Jurkat, Clone E6-1 (cell line): ENCODE measurements at places on chromosomes 5 and 9.

DNA sequence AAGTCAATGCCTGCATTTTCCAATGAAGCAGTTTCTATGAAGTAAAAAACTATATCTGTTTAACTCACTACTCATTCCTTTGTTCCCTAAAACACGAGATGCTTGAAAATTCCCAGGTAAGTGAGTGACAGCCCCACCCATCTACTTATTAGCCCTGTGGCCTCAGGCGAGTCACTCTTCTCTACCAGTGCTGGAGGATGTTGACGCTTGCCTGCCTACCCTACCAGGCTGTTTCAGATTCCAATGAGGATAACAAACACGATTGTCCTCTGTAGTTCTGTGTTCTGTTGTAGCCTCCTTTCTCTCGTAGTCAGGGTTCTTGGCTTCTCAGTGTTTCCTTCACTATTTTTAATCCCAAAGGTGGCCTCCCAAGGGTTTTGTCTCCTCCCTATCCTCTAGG lies 388.8 kb downstream of the KDM4C start:
- DNase-seq, result no peak

DNA sequence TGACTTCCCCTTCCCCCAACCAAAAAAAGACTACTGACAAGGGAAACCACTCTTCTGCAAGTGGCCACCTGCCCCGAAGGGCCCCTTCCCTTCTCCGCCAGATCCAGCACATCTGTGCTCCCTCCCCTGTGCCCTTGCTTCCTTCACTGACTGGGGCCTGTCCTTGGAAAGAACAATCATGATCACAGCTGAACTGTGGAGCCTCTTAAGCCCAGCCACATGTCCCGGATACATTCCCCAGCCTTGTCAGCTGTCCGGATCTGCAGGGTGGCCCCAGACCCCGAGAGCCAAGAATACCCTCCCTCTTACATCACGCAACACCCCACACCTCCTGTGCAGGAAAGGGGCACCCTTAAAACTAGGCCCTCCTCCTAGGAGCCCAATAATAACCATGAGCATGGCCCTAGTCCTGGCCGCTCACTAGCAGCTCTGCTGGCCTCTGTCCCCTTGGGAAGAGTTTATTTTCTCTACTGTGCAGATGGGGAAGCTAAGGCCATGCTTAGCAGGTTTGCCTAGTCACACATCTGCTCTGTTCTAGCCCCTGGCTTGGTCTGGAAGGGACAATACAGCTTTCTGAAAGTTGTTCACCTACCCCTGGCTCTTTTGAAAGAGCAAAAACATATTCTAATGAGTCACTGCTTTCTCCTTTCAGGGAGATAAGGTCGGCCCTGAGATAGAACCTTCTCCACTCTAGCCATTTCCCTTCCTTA lies 3.8 kb downstream of the SPRY4 start:
- DNase-seq, result peak; percentile 50

DNA sequence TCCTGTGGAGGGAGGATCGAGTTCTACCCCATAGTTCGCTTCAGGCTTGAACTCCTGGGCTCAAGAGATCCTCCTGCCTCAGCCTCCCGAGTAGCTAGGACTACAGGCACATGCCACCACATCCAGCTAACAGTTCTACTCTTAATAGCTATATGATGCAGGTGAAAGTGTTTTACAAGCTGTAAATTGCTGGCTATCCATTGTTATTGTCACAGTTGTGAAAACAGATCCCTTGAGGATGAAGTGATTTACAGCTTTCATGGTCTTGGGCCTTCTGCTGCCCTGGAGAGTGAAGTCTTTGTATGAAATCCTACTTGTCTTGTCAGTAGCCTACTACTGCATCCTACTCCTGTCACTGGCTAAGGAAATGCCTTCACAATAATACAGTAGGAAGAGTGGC lies 48.0 kb downstream of the GRAMD2B start:
- DNase-seq, result no peak

DNA sequence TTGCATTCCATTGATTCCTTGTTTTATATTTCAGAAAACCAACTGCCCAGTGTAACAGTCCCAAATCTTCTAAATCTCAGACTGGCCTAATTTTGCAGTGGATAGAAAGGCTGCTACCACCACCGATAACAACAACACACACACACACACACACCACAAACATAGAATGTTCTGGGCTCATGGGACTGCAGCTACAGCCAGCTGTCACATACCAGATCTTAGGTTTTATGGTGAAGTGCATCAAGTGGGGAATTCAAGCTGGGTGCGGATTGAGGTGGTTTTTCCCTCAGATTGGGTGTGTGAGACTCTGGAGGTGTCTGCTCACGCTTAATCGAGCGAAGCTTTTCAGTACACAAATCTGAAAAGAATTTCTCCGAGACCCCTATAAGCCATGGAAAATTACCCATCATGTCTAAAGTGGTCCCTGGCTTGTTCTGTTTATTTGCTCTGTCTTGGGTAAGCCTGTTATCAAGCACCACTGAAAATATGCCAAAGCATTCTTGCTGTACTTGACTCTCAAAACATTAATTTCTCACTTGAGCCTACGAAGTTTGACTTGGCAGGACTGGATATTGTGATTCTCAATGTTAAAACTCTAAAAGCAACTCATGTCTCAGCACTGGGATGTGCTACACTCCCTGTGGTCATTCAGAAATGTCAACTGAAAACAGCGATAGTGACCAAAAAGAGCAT lies 71.1 kb downstream of the ALDH7A1 start:
- no peak for DNase-seq

- DNase-seq, result no peak
These were observed 156.1 kb upstream of the ANKRD55 start for GRCh38 chr5:56389261-56389660.

GRCh38 chr9:134014946-134015345 lies 10.3 kb upstream of the BRD3OS start:
- DNase-seq, result no peak

- no peak for DNase-seq
These were observed 930 bp downstream of the PRLR start for GRCh38 chr5:35229076-35230037.

- DNase-seq, result no peak
These were observed 187.3 kb downstream of the EFNA5 start for GRCh38 chr5:107483231-107484024.

DNA sequence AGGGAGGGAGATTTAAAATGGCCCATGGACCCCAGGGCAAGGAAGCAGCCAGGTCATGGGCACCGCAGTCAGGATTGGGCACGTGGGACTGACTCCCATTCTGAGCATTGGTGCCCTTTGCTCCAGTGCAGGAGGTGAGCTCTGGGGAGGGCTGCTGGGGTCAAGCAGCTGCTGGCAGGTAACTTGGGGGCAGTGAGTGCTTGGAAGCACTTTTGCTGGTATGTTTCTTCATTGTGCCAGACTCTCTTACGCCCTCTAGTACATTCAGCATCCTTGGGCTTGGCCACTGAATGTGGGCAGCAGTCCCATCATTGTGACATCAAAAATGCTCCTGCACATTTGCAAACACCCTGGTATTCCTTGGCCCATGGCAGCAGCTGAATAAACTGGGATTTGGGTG lies 32.7 kb downstream of the PRRC2B start:
- no peak for DNase-seq
